ENCODE measurements at places on chromosomes 1 and 21.
A peak's percentile ranks its signal among the peaks of the same experiment; 100 is the strongest.

DNA sequence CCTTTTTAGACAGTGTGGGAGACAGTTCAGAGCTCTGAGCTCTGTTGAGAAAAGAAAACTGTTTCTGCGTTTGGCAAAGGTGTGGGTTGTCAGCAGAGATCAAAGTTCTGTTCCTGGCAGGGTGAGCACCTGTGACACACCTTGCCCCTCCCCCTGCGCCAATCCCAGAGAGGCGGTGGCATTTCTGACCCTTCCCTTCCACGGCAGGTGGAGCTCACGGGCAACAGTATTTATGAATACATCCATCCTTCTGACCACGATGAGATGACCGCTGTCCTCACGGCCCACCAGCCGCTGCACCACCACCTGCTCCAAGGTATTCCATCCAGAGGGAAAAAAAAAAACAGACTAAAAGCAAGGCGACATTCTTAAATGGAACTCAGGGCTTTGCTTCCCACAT, 20.7 kb downstream of the SIM2 start:
- DNase-seq, result no peak

GRCh38 chr1:50974618-50974935, 4.5 kb downstream of the CDKN2C start:
- DNase-seq, result no peak

DNA sequence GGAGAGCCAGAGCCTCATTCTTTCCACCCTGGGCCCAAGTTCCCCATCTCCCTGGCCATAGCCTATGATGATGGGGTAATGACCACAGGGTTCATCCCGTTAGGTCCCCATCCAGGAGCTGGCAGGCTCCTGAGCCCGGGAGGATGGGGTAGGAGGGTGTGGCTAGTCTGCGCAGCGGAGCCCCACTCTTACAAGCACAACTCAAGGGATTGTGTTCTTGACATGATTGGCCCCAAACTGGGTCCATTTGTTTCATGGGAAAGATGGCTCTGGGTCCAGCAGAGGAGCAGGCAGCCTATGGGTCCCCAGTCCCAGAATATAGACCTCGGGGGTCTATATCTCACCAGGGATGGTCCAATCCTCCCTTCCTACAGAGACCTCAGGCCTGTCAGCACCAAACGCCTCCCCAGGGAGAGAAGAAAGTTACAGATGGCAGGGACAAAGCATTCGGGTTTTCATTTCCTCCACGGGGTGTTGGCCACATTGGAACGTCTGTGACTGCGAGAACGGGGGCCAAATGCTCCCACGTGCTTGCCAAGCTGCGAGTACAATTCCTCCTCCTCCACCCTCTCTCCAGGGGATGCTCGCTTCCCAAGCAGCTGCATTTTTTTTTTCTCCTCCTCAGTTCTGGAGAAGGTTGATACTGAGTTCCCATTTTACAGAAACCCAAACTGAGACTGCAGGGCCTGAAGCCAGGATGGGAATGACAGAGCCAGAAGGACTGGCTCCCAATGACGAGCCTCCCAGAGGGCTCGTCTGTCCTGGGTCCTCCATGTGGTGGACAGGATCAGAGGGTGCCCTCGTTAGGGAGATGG, 71.0 kb downstream of the DHRS3 start:
- no peak for DNase-seq

DNA sequence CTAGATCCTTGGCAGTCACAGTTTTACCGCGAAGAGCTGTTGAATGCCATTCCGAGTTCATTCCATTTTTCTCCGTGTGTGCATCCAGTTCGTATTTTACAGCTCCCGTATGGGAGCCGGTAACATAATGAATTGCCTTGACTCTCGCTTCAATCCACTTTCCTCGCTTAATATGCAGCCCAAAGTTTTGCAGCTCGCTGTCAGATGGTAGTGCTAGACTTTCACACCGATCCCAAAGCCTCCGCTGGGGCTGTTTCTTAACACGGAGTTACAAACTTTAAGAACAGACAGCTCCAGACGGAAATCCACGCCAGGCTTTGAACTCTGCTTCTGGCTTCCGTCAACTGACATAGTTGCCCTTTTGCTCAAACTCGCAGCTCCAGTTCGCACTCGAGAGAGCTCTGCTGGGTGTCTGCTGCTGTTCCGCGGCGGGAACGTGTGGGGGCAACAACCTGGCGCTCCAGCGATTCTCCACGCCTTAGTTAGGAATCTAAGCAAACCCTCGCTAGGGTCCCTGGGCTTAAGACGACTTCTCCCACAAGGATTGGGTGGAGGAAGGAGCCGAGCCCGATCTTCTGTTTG, 3.5 kb upstream of the ARID1A start:
- DNase-seq, result peak; percentile 36

DNA sequence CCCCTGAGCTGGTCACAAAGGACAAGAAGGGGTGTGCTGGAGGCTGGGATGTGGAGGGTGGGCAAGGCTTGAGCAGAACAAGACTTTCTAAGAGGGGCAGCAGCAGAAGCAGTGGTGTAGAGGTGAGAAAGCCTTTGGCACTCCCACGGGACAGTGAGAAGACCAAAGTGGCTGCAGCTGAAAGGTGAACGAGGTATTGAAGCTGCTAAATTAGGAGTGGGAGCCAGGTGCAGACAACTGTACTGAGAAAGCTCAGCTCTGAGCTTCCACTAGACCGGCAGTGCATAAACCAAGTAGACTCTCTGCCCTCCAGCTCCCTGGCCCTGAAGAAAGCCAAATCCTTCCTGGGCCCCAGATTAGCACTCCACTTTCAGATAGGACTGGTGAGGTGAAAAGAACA, 93.0 kb downstream of the VWA5B1 start:
- DNase-seq, result no peak

- DNase-seq, result no peak
Observed at GRCh38 chr21:20875742-20876141, 122.5 kb upstream of the NCAM2 start.

Measured in stimulated activated CD4-positive, alpha-beta T cell treated with anti-CD3 and anti-CD28 coated beads, Interleukin-1b, Interleukin-23, amount 100 ng/mL, for 24 hours (primary cell).